Left colon (tissue), 2 donors: ENCODE measurements at places on chromosomes 7 and 10. TPM values are rescaled to one million over a fixed set of nuclear protein-coding genes. Genes with fewer than 3 reads are reported as not detected.
A peak's percentile ranks its signal among the peaks of the same experiment; 100 is the strongest.

Gene RUFY2
- total RNA-seq: 22.7 TPM

Gene TRIL
- 2.0 TPM for total RNA-seq

Gene CPA1
- total RNA-seq: 4.8 TPM

Gene JCAD
- 24.7 TPM for total RNA-seq

Gene ICA1
- total RNA-seq: 66.1 TPM

Gene GRM3
- not detected for total RNA-seq

DNA sequence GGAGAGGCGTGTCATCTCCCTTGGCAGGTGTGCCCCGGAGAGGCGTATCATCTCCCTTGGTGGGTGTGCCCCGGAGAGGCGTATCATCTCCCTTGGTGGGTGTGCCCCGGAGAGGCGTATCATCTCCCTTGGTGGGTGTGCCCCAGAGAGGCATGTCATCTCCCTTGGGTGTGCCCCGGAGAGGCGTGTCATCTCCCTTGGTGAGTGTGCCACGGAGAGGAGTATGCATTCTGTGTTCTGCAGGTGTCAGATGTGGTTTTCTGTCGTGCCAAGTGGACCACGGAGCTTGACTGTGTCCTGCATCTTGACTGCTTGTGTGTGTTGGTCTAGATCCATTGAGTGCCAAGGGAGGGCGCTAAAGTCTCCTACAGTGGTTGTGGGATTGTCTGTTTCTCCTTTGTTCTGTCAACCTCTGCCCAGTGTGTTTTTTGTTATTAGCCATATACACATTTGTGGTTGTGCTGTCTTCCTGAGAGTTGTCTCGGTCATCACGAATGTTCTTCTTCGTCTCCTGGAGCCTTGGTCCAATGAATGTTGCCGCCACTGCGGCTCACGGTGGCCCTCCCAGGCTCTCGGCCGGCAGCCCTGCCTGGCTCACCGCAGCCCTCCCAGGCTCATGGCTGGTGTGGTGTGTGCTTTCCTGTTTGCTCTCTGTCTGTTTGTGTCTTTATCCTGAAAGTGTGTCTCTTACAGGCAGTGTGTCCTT is 96.8 kb downstream of the INPP5A start:
- peak; percentile 68 for DNase-seq

- peak; percentile 78 for DNase-seq
Observed at GRCh38 chr7:74452748-74453321, 871 bp upstream of the GTF2IRD1 start.

DNA sequence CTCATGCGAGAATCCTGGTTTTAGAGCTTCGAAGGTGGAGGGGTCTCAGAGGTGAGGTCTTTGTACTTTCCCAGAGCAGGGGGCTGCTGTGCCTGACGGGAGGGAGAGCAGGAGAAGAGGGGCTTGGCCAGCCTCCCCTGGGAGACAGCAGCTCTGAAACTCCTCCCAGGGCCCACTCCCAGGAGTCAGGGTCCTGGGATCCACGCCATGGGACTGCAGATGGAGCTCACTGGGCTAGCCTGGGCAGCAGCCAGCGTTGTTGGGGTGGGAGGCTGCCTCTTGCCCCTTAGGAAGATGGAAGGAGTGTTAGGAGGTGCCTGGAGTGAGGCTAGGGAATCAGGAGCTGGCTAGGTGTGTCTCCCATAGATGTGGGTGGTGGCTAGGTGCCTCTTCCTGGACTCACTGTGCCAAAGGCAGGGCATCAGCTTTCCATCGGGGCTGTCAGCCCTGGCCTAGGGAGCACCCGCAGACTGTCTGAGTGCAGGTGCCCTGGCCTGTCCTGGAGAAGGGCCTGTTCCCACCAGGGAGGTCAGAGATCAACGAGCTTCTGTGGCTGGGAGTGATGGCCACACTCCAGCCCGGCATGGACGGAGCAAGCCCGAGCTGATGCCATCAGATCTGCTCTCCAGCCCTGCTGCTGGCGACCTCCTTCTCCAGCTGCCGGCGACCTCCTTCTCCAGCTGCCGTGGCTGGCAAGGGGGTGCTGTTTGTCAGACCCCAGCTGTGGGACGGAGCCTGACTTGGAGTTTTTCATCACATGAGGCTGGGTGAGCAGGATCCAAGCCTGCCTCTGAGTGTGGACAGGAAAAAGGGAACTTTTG is 111.3 kb downstream of the PTPN20 start:
- peak; percentile 22 for DNase-seq

DNA sequence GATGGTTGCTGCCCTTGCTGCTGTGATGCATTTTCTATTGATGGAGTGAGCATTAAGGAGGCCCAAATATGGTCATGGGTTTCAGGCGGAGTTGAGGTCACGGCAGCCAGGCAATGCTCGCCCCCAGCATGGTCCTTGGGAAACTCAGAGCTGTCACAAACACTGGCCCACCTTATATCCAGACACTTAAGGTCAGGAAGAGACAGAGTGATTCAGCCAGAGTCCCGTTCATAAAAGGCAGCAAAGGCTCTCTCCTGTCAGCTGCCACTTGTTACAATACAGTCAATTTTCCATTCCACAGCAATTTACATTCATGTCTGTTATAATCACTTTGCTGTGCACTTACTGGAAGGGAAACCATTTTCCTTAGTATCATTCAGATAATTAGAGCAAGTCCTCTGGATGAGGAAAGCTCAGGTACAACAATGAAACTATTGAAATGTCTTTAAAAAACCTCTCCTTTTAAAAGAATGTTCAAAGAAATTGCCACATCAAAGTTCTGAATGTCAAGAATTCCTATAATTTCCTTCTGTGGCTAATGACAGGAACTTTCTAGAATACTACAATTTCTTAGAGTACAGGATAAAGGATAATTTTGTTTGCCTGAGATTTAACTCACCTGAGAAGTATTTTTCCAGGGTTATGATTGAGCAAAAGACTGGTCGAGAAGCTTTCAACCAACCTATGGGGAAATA is 14.8 kb upstream of the ANKRD1 start:
- DNase-seq: no peak

DNA sequence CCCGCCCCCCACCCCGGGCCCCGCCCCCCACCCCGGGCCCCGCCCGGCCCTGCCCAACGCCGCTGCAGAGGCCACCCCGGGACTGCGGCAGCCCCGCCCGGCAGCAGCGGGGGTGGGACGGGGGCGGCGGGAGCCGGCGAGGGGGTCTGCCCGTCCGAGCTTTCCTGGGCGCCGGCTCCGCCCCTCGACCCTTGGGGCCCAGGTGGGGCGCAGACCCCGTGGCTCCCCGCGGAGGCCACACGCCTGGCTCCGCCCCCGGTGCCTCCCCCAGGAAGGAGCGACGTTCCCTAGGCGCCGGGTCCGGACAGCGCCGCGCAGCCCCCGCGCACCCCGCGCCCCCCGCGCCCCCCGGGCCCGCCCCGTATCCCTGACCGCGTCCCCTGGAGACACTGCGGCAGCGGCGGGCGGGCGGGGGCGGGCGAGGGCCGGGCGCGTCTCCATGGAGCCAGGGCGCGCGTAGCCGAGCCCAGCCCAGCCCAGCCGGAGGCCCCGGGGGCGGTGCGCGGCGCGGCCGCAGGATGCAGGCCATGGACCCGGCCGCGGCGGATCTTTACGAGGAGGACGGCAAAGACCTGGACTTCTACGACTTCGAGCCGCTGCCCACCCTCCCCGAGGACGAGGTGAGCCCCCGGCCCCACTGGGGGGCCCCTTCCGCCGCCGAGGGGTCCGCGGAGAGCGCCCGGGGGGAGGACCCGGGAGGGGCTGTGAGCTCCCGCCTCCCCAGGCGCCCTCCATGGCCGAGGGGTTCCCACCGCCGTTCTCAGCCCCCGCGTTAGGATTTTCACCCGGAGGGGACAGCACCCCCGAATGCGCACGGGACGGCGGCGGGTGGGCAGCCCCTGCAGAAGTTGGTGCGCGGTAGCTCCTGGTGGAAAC is at the start of gene KNDC1:
Gene KNDC1 (plus strand): TSS at position 270 of the 876 bp plus-strand sequence. CDS start 249 bp downstream, at position 519.
- peak; percentile 15 for DNase-seq

- DNase-seq: no peak
Observed at GRCh38 chr10:101444058-101444898, 90.3 kb downstream of the BTRC start.

DNA sequence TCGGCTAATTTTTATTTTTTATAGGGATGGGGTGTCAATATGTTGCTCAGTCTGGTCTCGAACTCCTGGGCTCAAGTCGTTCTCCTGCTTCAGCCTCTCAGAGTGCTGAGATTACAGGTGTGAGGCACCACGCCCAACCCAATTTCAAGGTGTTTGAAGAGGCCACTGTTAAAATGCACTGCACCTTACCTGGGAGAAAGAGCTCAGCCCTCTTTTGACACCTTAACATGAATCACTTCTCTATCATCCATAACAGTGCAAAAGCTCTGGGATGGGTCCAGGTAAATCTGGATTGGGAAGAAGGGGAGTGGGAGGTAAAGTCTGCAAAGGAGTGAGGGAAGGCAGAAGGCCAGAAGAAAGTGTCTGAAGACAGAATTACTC is 557 bp upstream of the ZNF282 start:
- no peak for DNase-seq

- DNase-seq: no peak
Observed at GRCh38 chr7:15168489-15168888, 265.9 kb upstream of the DGKB start.

- DNase-seq: peak; percentile 22
Observed at GRCh38 chr10:99590799-99591198, 29.4 kb downstream of the SLC25A28 start.

- no peak for DNase-seq
Observed at GRCh38 chr10:83955406-83955805, 183.9 kb upstream of the GHITM start.

GRCh38 chr10:119849031-119849789 is 23.4 kb downstream of the MCMBP start:
- no peak for DNase-seq
